ENCODE measurements at places on chromosomes 7 and 10.

GRCh38 chr10:30215141-30215540 is 133.9 kb downstream of the MTPAP start:
- no peak for DNase-seq

- no peak for DNase-seq
Measured at GRCh38 chr7:34831436-34831835, 173.4 kb downstream of the NPSR1 start.

DNA sequence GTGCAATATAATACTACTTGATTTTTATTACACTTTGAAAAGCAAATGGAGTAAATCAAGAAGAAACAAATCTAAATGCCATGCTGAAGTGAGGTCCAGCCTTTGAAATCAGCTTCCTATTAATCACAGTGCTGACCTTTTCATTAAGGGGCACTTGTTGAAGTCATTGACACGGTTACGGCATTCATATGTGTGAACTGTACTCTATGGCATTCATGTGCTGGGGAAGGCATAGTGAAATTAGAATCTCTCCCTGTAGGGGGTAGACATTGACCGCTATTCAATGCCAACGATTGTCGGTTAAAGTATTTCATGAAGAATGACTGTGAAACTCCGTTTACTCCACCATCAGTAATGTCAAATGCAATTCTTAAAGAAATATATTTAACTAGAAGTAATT is 296.1 kb upstream of the SEMA3A start:
- DNase-seq = no peak

- no peak for DNase-seq
Measured at GRCh38 chr7:116980354-116980753, 27.1 kb downstream of the ST7 start.
